ENCODE measurements at places on chromosomes 7 and 10.

- peak; percentile 77 for DNase-seq
These were observed 39.2 kb downstream of the XPNPEP1 start for GRCh38 chr10:109883859-109884771.

DNA sequence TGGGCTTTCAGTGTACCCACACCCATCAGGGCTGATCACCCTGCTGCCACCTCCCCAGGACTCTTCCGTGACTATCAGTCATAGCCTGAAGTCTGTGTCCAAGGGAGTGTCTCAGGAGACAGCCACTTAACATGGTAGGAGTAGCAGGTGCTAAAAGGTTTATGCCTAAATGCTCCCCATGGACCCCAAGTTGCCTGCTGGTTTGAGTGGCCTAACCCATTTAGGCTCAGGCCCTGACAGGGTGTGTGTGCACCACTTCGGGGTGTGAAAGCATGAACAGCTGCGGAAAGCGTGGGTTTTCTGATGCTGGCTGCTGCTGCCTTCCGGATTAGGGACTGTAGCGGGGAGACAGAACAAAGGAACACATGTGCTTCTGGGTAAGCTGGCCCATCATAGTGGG, 93.2 kb upstream of the SAMD8 start:
- no peak for DNase-seq

- peak; percentile 7 for DNase-seq
These were observed 12.2 kb upstream of the SLC35B4 start for GRCh38 chr7:134328900-134329299.

- DNase-seq, result no peak
These were observed 14.4 kb upstream of the PCBD1 start for GRCh38 chr10:70902661-70903261.

DNA sequence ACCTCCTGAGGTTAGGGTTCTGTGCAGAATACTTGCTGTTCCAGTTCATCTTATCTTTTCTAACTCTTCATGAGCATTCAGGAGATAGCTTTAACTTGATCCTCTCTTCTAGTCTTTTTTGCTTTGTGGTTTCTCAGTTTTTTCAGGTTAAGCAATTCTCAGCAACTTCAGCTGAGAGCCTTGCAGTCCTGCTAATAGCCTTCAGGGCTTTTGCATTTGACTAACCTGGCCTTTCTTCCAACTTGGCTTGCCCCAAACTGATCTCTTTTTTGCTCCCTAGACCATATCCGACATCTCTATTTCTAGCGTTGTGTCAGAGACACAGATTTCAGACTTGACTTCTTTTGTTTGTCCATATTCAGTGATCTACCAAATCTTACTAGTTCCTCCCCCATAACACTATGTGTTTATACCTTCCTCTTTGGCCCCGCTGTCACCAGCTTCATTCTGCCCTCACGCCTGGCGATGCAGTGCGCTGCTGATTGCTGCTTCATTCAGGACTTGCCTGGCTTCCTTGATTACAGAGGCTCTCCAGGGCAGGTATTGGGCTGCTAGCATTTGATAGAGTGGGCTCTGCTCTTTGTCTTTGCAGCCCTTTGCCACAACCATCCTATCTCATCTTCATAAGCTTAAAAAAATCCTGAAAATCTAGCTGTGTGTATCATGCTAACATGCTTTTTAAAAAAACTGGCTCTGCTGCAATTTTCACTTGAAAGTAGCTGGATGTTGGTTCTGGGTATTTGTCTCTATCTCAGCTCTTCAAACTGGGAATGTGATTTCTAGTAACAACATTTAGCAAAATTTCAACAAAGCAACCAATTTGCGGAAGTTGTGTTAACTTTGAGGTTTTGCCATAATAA, 9.6 kb downstream of the CUL1 start:
- peak; percentile 20 for DNase-seq

DNA sequence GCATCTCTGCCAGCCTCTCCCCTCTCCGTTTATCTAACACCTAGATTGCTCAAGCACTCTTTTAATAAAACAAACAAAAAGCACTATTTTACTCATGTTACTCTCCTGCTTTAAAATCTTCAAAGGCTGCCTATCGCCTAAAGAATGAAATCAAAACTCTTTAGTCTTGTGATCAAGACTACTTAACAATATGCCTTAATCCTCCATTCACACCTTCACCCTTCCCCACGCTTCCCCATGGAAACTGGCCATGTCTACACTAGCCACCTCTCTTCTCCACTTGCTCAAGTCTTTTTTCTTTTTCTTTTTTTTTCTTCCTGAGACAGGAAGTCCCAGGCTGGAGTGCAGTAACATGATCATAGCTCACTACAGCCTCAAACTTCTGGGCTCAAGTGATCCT, 47.8 kb upstream of the TMEM213 start:
- no peak for DNase-seq

- no peak for DNase-seq
These were observed 116.2 kb downstream of the CDH23 start for GRCh38 chr10:71512761-71513539.

GRCh38 chr10:133164816-133165555, 5.0 kb downstream of the KNDC1 start:
- no peak for DNase-seq

DNA sequence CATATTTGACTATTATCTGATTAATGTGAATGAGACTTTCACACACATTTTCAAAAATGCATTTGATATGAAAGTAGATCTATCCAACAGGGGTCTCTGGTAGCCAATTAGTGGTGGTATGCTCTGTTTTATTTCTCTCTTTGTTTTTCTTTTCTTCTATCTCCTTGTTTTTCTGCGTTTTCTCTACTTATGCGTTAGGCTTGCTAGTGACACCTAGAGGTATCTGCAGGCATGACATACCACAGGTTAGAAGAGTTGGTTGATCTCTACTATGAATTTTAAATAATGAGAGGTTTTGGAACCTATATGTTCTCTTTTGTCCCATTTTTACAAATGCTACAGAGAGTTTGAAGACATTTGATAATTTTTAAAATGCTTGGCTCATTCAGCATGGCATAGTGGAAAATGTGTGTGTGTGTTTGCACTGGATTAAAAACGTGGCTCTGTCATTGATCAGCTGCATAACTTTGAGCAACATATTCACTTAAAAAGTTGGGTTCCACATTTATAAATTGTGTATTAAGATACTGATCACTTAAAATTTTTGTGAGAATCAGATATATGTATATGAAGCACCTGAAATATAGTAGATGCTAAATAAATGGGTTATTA, 28.1 kb upstream of the PLXDC2 start:
- DNase-seq, result peak; percentile 68

DNA sequence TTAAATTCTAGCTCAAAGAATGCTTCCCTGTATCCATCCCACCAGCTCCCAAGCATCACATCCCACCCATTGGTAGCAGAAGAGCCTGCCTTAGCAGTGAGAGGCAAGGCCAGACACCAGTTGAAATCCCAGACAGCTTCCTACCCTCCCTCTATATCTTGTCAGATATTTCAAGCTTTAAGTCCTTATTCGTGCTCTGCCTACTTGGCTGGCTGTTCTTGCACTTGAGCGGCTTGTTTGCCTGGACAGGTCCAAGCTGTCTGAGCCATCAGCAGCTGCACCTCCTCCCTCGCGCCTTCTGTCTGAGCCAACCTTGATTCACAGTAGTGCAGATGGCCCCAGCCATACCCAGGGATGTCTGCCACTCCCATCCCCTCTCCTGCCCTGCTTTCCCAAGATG, 16.4 kb downstream of the LRRC4 start:
- DNase-seq, result no peak

DNA sequence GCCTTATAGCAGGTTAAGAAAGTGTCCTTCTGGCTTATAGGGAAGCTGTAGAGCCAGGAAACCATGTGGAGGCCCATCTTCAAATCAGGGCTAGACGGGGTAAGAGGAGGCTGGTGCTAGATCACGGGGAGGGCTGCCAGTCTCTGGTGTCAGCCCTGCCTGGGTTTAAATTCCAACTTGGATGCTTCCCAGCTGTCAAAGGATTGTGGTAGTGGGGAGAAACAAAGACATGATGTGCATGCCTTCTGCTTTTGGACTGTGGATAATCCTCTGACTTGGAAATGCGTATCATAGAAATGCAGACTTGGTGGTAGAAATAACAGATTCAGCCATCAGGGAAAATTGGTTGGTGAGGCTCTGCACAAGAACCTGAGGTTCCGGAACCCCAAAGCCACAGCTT, 325.6 kb downstream of the PHTF2 start:
- no peak for DNase-seq

GRCh38 chr7:4103352-4104091, 578.6 kb upstream of the FOXK1 start:
- no peak for DNase-seq

GRCh38 chr7:108360058-108360800, 96.0 kb downstream of the NRCAM start:
- DNase-seq, result peak; percentile 3

- no peak for DNase-seq
These were observed 130.3 kb upstream of the CHST15 start for GRCh38 chr10:124223711-124224085.

- DNase-seq, result no peak
These were observed 38.6 kb downstream of the RBM33 start for GRCh38 chr7:155683098-155683497.

DNA sequence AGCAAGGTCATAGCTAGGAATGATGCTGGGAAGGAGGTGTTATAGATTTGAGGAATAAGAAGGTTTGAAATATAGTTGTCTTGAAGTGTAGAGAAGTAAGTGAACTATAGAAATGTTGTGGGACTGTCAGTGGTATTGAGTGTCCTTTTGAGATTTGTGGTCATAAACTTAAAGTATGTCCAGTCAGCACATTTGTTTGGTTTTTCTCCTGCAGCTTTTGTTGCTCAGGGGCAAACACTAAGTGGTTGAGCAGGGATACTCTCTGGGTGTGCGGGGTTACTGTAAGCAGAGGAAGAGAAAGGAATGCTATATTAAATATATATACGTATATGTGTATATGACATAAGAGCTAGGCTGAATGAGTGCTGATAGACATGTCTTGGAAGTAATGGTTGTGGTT, 67.1 kb downstream of the HECTD2 start:
- no peak for DNase-seq

GRCh38 chr7:152597507-152597906, 78.4 kb downstream of the XRCC2 start:
- DNase-seq, result no peak

All from inflammatory macrophage treated with lipopolysaccharide for 4 hours (primary cell).